ENCODE measurements at places on chromosomes 5 and 9. TPM values are rescaled to one million over a fixed set of nuclear protein-coding genes. Genes with fewer than 3 reads are reported as not detected.

ARSI gene
- total RNA-seq = 0.82 TPM

KIF12 gene
- not detected for total RNA-seq

CATSPER3 gene
- total RNA-seq = 0.13 TPM

PRR16 gene
- 0.77 TPM for total RNA-seq

DNA sequence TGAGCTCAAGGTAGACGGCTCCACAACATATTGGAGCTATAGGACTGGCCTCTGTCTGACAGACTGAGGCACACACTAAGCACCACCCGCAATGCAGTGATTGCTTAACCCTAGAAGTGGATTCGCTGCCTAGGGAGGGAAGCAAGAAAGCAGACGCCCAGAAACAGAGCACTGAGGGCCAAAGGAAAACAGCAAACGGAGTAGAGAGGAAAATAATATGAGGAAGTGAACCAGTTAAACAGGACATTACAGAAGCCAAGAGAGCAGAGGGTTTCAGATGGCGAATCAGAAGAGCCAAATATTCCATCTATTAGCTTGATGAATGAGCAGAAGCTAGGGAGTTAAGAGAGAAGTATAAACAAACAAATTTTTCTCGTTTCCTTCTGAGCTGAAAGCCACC lies 139.2 kb upstream of the LHFPL2 start:
- DNase-seq = no peak

DNA sequence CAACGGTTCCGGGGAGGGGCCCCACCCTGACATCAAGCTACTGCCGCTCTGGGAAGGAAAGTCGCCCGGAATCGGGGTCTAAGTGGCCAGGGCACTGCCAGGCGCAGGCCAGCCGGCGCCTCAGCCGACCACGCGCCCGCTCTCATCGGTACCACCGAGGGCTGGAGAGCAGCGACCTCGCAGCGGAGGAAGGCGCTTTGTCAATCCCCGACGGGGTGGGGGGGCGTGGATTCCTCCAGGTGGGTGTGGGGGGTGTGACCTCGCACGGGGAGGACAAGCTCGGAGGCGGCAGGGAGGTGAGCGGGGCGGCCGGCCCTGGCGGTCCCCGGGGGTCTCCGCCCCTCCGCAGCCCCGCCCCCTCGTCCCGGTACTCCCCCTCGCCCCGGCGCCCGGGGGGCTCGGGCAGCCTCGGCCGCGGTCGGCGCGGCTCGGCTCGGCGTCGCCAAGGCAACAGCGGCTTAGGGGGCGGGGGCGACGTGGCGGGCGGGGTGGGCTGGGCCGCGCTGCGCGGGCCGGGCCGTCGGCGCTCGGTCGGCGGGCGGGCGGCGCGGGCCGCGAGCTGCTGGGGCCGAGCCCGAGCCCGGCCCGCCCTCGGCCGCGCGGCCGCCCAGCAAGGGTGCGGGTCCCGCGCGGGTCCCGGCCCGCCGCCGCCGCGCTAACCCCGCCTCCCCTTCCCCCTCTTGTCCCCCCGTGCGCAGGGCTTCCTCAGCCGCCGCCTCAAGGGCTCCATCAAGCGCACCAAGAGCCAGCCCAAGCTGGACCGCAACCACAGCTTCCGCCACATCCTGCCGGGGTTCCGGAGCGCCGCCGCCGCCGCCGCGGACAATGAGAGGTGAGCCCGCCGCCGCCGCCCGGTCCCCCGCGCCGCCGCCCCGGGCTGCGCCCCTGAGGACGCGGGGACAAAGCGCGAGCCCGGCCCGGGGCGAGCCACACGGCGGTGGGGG lies 47.5 kb downstream of the DAB2IP start:
- DNase-seq = peak; percentile 58

- no peak for DNase-seq
Observed at GRCh38 chr5:122429545-122430318, 117.7 kb downstream of the SNCAIP start.

GRCh38 chr9:110025551-110026170 lies 182.3 kb downstream of the C9orf152 start:
- no peak for DNase-seq

DNA sequence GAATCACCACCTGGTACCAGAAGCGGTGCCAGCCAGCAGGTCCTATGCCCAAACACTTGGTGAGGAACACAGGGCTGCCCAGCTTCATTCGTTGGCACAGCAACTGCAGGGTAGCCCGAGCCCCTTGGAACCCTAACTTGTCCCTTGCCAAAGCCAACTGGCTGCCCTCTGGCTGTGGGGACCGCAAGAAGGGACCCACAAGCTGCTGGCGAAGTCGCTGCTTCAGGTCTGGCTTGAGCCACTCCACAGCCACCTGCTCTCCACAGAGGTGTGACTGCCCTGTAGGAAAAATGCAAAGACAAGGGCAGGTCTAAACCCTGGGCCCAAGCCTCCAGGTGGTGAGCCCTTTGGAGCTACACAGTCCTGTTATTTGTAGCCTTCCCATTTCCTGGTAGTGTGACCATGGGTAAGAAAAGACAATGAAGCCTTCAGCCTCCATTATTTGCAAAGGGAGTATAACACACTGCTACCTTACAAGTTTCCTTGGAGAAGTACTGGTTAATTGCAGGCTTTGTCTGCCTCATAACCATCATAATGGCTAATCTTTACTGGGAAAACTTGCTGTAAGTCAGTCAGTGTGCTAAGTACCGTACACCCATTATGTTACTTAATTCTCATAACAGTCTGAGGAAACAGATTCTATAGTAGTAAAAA lies 1.8 kb downstream of the DND1 start:
- DNase-seq = no peak

DNA sequence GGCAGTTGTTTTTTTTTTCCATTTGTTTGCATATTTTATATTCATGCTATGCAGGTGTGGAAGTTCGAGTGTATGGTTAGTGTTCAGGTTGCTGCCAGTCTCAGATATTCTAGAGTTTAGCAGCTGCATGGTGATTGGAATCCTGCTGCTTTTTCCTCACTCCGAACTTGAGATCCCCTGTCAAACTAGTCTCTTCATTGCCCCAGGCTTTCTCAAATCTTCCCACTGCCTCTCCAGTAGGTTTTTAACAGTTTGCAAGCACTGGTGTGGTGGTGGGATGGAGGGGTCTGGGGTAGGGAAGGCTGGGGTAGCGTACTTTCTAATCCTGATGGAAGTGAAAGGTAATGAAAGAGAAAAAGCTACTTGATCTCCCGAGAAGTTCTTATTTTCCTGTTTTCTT lies 112.9 kb downstream of the CHSY3 start:
- no peak for DNase-seq

DNA sequence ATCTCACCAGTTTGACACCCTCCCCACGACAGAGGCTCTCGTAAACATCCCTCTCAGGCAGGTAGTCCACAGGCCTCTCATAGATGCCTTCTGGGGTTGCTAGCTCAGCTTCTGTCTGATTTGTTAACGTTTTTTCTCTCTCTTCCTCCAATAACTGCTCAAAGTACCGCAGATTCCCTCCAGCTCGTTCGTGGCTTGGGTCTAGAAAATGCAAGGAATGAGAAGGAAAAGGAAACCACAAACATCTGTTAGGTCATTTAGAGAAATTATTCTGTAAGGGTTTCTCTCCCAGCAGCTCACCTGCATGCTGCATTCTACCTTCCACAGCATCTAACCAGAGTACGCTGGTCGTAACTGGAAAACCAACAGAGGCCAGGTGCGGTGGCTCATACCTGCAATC lies 18.5 kb downstream of the P4HA2 start:
- peak; percentile 31 for DNase-seq

DNA sequence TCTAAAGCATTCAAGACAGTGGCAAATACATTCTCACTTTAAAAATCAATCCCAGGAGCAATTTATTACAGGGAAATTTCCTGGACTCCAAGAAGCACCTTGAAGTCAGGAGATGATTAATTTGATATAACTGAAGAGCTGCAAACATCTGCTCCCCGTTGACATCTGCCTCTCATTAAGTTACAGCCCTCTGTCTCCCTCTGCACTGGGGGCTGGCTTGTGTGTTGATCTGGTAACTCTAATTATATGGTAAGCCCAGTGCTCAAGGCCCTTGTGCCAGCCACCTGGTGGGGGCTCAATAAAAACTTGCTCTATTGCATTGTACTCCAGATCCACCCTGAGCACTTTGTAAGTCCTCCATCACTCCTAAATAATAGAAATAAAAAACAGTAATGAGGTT lies 131.1 kb upstream of the ZNF462 start:
- no peak for DNase-seq

DNA sequence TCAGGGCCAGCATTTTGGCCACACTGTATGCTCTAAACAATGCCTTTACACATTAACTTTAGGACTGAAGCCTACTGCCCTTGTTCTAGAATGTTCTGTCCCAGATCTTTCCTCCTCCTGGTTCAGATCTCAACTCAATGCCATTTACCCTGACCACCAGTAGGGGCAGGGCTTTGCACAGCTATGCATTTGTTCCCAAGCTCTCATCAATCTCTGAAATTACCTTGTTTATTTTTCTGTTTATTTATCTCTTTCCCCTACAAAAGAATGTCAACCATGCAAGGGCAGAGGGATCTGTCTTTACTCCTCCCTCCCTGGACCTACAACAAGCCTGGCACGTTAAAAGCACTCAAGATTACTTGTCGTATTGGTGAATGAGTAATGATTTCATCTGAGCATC lies 612.9 kb downstream of the BNC2 start:
- DNase-seq = no peak
